Activated CD4-positive, CD25-positive, alpha-beta regulatory T cell (primary cell): ENCODE measurements at places on chromosomes 3 and 15.

DNA sequence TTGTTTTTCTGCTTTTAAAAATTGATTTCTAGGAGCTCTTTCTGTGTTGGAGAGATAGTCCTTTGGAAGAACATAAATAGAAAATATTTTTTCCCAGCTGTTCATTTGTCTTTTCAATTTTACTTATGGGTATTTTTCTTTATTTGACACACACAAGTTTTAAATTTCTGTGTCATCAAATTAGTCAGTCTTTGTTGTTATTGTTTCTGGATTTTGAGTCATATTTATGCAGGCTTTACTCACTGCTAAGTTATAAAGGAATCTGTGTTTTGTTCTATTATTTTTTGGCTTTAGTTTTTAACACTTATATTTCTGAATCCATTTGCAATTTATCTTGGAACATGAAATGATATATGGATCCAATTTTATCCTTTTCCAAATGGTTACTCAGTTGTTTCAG lies 5.9 kb upstream of the GHSR start:
- DNase-seq, result no peak

- no peak for DNase-seq
Observed at GRCh38 chr3:189496375-189497138, 134.6 kb upstream of the TP63 start.

- DNase-seq, result no peak
Observed at GRCh38 chr3:72095521-72095920, 310.6 kb upstream of the PROK2 start.

DNA sequence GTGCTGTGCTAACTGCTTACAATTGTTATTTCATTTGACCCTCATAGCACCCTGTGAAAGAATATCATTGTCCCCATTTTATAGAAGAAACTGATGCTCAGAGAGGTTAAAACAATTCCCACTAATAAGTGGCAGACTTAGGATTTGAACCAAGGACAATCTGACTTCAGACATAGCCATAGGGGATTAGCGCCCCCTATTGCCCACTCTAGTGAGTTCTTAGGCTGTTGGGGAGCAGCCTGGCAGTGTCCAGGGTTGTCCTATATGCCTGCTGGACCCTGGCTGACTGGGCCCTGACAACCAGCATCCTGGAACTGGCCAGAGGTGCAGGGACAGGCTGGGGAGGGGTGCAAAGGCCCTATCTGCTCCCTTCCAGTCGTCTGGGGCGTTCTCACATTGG lies 15.4 kb downstream of the DPH3 start:
- DNase-seq, result no peak

DNA sequence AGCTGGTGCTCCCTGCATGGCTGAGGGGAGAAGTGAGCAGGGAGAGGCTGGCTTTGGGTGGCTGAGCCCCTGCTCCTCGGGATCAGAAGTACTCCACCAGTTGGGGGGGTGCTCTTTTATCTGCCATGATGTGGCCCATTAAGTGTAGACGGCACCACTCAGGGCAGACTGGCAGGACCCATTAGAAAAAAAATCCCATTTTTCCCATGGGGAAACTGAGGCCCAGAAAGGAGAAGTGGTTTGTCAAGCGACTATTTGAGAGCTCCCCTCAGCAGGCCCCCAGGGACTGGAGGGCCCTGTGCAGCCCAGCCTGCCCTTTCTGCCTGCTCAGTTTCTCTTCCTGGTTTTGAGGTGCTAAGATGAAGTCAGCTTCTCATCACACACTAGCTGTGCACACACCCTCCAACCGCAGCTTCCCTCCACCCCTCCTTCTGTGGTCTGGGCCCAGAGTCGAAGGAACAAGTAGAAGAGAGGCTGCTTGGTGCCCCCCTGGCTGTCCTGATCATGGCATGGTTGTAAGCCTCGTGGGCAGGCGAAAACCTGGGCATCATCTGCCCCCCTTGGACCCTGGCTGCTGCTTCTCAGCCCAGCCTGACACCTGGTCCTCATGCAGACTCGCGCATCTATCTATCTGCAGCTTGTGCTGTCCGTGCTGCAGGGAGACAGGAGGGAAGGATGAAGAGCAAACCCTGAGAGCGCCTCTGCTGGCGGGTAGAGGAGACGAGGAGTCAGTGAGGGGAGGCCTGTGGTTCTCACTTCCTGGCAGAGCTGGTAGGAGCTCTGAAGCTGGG lies 5.6 kb downstream of the CSK start:
- peak; percentile 78 for DNase-seq

DNA sequence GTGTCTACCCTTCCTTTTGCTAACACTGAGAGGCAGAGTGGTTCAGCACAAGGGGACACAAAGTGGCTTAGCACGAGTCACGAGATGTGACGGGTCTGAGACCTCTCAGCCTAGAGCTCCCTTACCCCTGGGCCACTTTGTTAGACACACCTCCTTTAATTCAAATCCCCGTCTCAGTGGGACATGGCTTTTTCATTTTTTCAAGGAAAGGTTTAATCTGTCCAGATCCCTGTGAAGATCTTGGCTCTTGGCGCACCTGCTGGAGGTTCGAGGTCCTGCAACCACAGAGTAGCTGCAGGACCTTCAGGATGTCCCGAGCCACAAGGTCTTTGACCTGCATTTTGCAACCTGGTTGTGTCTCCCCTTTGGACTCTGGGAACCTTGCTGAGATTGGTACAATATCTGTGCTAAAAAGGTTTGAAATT lies 52.0 kb downstream of the LPP start:
- no peak for DNase-seq

- DNase-seq, result no peak
Observed at GRCh38 chr3:15667484-15667883, 65.9 kb downstream of the BTD start.

DNA sequence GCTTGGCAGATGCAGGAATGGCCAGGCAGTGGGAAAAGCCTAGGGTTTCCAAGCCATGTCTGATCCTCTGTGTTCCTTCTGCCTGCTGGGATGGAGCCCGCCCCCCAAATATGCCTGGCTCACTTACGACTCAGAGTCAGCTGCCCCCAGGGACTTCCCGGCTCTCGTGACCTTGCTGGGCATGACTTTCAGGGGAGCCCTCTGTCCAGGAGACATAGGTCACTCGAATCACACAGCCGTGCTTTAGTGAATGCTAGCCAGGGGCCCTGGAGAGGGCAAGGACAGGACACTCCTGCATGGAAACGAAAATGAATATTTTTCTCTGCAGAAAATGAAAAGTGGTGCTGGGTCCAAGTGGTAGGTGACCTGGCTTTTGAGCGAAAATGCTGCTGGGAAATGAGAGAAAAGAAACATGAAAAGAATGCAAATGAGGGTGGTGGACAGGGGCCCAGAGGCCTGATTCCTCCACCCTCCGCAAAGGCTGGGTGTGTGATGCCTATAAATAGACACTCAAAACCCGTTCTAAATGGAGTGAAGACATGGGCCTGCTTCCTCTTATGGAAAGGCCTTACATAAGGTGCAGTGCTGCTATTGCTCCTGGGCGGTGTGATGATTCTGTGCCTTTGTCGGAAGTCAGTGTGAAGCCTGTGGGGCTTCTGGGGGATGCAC lies 107.4 kb downstream of the APBA2 start:
- no peak for DNase-seq

GRCh38 chr3:10173926-10174435 lies 9.3 kb downstream of the IRAK2 start:
- no peak for DNase-seq

DNA sequence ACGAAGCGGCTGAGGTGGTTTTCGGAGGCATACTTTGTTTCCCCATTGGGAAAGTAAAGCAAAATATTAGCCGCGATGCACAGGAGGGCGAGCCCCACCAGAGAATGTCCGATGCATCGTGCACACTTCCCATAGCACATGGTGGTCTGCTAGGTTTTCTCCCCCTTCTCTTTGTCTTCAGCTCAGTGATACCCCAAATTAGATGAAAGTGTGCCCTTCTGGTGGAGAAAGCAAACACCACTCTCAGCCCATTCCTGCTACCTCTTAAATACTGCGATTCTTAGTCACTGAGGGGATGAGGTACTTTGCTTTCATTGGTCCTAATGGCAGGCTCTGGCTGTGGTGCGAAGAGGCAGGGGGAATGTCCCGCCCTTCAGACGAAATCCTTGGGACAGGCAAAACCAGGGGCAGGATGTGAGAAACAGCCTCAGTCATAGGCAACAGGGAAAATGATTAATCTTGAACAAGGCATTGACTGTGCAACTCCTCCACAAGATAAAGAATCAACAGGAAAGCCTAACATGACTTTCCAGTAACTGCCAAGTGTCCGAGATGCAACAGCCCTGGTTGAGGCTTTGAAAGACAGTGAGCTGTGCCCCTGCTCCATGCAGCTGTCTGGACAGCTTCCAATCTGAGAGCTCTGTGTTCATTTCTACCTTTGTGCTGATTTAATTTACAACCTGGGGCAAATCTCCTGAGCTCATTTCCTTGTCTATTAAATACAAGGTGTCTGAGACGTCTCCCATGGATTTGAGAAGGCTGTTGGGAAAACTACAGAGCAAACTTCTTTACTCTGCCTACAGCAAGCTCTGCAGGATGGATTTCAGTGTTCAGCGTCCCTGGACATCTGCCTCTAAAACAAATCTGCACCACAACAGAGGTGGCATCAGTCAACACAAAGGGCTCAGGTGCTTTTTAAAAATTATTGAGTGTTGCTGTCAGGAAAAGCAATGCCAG lies at the start of gene TM4SF1:
Gene TM4SF1 (minus strand): TSS at position 242 of the 957 bp plus-strand sequence. CDS start 102 bp downstream, at position 140.
- no peak for DNase-seq

- DNase-seq, result no peak
Observed at GRCh38 chr15:66928101-66928500, 137.3 kb upstream of the SMAD3 start.

DNA sequence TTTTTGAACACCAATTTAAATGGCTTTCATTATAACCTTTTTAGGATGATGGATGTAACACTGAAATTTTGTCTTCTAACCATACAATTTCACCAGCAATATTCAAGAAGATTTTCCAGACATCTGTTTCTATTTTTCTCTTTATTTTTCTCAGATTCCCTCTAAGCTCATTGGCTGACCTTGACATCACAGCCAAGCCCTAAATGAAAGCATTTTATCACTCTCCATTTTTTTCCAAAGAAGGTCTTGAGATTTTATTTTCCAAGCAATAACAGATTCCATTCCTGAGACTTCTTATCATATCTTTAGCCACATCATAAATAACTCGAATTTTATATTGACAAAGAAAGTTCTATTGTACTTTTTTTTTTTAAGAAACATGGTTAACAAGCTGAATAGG lies 392.6 kb upstream of the THBS1 start:
- DNase-seq, result no peak

DNA sequence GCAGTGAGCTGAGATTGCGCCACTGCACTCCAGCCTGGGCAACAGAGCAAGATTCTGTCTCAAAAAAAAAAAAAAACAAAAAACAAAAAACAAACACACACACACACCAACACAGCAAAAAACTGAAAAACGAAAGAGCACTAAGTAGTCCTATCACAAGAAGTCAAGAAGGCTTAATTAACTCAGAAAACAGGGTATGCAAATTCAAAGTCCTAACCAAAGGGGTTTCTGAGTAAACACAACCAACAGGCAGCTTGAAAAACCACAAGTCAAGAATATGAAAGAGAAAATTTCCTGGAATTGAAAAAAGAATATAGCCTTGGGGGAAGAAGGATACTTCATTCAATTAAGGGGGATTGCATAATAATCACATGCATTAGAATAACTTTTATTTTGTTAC lies 37.7 kb upstream of the PARP14 start:
- no peak for DNase-seq

GRCh38 chr3:110343945-110344344 lies 727.7 kb upstream of the NECTIN3 start:
- no peak for DNase-seq

GRCh38 chr3:66393333-66394005 lies 107.4 kb downstream of the LRIG1 start:
- no peak for DNase-seq

DNA sequence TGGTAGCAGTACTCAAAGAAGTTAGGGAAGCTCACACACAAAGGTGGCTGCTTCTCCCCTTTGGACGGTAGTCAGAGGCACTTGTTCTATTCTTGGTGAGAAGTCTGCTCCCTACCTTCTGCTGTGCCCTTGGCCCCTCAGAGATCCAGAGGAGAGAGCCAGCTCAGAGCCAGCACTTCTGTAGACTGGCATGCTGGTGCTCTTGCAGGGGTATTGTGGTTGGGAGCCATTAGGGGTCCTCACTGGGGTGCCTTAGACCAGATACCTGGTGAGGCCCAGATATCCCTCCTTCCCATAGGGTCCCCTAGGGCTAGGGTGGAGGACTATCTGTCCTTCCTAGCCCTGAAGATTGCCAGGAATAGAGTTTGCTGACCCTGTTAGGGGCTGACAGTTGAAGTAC lies 140.6 kb downstream of the EEFSEC start:
- DNase-seq, result no peak

DNA sequence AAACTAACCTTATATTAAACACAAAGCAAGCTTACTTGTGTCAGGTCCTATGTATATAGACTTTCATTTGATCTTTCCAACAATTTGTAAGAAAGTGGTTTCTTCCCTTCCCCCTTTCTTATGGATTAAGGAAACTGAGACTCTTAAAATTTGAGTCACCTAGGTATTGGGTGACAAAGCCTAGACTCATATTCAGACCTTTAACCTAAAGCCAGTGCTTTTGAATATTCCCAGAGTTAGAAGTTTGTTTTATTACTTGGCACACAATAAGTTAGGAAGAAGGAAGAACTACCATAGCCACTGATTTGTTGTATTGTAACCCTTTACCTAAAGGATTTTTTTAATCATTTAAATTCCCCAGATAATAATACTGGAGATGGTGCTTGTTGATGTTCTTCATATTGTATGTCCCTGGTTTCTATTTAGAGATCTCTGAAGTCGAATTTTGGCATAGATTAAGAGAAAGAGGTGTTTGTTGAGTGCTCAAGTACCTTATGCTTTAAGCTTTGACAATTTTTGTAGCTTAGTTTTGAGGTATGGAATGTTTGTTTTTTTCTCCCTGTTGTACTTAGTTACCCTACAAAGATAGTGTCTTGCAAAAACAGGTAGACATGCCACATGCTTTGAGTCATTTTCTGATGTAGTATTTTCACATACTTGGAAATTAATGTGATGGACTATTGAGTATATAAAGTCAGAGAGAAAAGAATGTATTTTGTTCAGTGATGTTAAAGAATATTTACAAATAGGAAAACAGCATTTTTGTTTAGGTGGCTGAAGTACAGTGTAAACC lies 11.2 kb downstream of the TSC22D2 start:
- no peak for DNase-seq

GRCh38 chr3:32128936-32129335 lies 22.5 kb downstream of the GPD1L start:
- no peak for DNase-seq

GRCh38 chr3:71803248-71803647 lies 18.3 kb upstream of the PROK2 start:
- no peak for DNase-seq

GRCh38 chr3:81650187-81650586 lies 111.3 kb downstream of the GBE1 start:
- no peak for DNase-seq

GRCh38 chr3:102699104-102699818 lies 264.4 kb downstream of the ZPLD1 start:
- no peak for DNase-seq

- no peak for DNase-seq
Observed at GRCh38 chr3:42829628-42830436, 20.6 kb downstream of the ACKR2 start.
